ENCODE measurements at places on chromosomes 7 and 10.

DNA sequence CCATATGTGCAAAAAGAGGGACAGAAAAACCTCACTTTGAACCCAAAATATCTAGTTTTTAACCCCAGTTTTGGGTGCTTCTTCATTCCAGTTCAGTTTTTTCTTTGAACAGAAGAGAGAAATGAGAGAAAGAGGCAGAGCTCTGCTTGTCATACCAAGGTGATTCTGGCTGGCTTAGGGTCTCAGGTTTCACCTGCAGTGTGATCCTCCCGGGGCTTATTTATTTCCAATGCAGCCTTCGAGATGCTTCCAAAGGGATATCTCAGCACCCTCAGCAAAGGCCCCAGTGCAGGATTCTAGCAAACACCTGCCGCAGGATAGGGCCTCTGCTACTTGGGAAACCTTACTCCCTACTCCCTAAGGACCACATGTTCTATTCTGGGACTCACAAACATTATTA lies 131.3 kb downstream of the WDR11 start:
- no peak for DNase-seq

DNA sequence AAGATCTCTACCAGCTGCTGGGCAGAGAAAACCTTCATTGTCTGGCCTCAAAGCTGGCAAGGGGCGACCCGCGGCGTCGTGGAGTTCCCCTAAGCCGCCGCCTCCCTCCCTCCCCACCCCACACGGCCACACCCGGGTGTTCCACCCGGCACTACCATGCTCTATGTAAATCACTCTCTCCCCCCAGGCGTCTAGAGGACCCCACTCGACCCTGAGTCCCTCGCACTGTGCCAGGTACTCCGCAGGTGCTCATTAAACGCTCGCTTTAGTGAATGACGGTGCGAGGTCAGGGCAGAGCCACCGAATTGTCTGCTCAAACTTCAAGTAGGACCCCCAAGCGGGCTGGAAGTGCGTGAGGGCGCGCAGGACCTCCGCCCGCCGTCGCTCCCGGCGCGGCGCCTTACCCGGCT lies 628 bp downstream of the PARP12 start:
- DNase-seq, result no peak

GRCh38 chr10:78438907-78439809 lies 405.5 kb downstream of the RPS24 start:
- no peak for DNase-seq

- DNase-seq, result no peak
Measured at GRCh38 chr7:155000795-155001194, 2.1 kb downstream of the PAXIP1 start.

DNA sequence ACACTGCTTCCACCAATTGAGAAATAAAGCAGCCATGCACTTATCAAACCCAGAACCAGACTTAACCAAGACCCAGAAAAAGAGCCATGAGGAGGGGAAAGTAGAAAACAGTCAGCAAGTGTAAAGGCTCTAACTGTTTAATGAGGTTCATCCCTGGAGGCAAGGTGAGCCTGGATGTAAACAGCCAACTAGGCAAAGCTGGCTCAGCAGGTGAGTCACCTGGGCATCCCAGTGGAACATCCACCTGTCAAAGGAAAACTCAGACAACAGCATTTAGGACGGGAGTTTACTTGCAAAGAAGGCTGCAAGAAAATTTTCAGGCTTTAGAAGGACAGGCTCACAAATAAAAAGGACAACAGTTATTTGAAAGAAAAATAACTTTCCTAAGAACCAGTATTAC lies 153.0 kb downstream of the SNX13 start:
- DNase-seq, result no peak

DNA sequence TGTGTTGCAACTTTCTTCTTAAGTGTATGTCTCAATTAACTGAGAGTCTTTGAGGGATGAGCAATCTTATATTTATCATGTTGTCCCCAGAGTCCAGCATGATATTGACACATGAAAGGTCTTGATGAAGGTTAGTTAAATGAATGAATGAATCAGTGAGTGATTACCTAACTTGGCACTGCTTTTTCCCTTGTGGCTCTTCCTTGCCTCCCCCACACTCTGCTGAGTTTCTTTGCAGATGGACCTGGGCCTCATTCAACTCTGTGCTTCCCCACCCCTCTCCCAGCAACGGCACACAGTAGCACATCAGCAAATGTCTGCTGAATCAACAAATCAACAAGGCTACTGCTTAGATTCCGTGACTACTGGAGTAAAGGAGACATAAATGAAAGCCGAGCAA lies 235.1 kb upstream of the CXCL12 start:
- DNase-seq, result no peak

GRCh38 chr7:68706291-68706690 lies 892.0 kb upstream of the AUTS2 start:
- peak; percentile 6 for DNase-seq

DNA sequence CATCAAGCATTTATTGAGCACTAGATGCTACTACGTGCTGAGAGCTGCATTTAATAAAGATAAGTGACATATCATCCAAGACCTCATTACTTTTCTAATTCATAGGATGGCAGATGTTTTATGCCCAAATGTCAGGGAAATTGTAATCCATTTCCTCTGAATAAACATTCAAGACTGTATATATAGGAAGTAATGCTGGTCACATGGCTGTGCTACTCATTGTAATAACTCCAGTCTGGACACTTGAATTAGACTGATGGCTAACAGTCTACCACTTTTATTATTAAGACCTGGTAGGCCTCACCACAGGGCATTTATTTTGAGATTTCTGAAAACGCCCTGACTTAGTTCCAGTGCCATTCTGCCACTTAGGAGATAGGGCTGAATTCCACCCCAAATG lies 36.6 kb downstream of the PIK3AP1 start:
- no peak for DNase-seq

DNA sequence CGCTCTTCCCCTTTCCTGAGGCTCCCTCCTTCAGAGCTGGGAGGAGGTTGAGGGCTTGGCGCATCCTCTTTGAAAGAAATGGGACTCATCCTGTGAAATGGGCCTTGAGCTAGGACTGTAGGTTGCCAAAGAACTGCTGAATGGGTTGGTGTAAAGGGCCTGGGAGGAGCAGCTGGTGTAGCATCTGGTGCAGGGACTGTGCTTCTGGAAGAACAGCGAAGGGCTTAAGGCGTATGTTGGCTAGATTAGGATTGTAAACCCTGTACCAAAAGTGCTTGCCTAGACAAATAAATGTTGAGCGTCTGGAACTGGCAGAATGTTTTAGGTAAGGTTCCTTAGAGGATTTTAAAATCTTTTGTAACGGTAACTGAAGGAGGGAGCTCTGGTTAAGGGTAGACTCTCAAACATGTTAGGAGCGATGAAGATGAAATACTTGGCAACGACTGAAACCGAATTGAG lies 563 bp downstream of the STAM start:
- no peak for DNase-seq

GRCh38 chr10:76550806-76551205 lies 1086.8 kb downstream of the KCNMA1 start:
- DNase-seq, result peak; percentile 8
